ENCODE measurements at places on chromosomes 1 and 21.
A peak's percentile ranks its signal among the peaks of the same experiment; 100 is the strongest.

GRCh38 chr21:43864313-43864961, 586 bp upstream of the AGPAT3 start:
- no peak for DNase-seq

- DNase-seq, result no peak
These were observed 269.7 kb upstream of the CSF3R start for GRCh38 chr1:36752431-36752830.

DNA sequence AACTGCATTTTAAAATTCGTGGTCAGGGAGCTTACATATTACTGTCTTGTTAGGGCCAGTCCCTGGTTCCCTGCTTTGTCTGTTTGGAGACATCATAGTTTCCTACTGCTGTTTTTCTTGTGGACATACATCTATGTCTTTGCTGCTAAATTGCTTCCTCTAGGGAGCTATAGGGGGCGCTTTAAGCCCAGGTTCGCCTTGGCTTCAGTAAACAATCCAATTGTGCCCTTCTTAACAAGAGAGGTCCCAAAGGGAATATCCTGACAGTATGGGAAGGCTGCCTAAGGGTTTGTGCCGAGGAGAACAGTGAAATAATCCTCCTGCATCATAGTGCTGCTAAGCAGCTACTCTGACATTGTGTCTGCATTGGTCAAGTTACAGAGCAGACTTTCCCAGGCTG, 112.5 kb downstream of the USH2A start:
- DNase-seq, result peak; percentile 73

GRCh38 chr1:111203681-111204200, 3.3 kb upstream of the DENND2D start:
- no peak for DNase-seq

GRCh38 chr1:91768786-91769725, 116.9 kb downstream of the TGFBR3 start:
- no peak for DNase-seq

GRCh38 chr1:196516373-196516772, 91.9 kb downstream of the KCNT2 start:
- no peak for DNase-seq

DNA sequence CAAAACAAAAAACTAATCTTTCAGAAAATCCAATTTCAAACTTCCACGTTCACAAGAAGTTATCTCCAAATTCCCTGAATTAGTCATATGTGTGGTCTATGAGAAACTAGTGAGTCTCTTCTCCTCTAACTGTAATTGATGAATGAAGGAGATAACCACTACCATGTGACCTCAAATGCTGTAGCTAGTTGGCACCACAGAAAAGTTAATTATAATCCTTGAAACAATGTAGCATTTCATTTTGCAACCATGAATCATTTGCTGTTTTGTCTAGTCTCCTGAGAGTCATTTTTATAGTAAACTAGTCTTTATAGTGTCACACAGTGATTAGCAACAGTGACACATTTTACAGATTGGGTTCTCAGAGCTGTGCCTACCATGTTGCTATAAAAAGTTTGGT, 287.5 kb downstream of the LRRIQ3 start:
- DNase-seq, result peak; percentile 45

- no peak for DNase-seq
These were observed 687 bp upstream of the RASSF5 start for GRCh38 chr1:206506405-206507283.

DNA sequence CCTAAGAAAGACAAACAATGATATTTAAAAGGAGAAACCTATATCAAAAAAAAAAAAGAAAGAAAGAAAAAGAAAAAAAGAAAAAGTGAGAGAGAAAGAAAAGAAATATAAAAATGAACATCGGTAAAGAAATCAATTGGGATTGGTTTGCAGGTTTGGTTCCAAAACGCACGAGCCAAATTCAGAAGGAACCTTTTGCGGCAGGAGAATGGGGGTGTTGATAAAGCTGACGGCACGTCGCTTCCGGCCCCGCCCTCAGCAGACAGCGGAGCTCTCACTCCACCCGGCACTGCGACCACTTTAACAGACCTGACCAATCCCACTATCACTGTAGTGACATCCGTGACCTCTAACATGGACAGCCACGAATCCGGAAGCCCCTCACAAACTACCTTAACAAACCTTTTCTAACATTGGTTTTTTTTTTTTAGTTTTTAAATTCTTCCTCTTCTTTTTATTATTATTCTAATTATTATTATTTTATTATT, 11.7 kb downstream of the LHX9 start:
- no peak for DNase-seq

- DNase-seq, result no peak
These were observed 99.1 kb downstream of the PTGER3 start for GRCh38 chr1:70948396-70949017.

GRCh38 chr1:192682335-192682734, 46.4 kb downstream of the RGS13 start:
- DNase-seq, result no peak

DNA sequence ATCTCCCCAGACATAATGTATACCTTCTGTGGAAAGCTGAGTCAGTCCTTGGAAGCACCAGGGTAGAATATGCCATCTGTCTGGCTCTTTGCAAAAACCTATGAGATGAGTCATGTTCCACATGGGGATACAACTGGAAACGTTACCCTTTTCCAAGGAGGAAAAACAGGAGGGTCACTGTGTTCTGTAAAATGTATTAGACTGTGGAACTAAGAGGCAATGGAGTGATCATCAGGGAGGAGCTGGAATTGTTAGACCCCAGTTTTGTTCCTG, 16.1 kb upstream of the PSMD4 start:
- DNase-seq, result peak; percentile 96

GRCh38 chr1:245874942-245875580, 632.0 kb downstream of the SMYD3 start:
- peak; percentile 59 for DNase-seq

GRCh38 chr1:78279051-78279450, 211.7 kb upstream of the PTGFR start:
- peak; percentile 80 for DNase-seq

- no peak for DNase-seq
These were observed at the start of gene HAO2 for GRCh38 chr1:119368554-119368953. TSS of gene HAO2 (plus strand) at chr1:119368785. CDS start at chr1:119381086, 12,301 bp downstream.
